ENCODE measurements at places on chromosomes 2 and 18.

GRCh38 chr2:22536133-22536532 lies 848.8 kb upstream of the KLHL29 start:
- DNase-seq, result no peak

DNA sequence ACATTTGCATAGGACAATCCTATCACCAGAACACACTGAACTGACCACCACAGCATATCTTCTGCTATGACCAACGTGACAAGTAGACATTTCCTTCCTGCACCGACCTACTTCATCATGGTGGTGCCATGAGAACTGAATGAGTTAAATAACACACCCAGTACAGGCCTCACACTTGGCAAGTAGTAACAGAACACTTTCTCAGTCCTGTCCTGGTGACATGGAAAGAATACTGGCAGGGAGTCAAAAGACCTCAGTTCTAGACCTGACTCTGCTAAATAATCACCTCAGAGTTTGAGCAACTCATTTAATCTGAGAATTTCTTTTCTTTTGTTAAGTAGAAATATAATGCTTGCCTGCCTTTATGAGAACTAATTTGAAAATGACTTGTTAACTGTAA lies 186.3 kb upstream of the SMAD7 start:
- no peak for DNase-seq

- no peak for DNase-seq
These were observed 4.0 kb downstream of the C2orf74 start for GRCh38 chr2:61165946-61166345.

DNA sequence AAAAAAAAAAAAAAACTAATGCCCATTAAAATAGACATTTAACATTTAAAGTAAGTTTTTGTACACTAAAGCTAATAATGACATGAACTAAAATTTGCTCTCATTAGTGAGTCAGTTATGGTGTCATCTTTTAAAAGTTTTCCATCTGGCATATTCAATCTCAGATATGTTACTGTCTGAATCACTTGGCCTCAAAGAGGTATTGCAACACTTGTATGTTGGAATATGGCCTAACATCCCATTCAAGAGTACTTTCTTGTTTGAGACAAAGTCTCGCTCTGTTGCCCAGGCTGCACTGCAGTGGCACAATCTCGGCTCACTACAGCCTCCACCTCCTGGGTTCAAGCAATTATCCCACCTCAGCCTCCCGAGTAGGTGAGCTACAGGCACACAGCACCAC lies 169.7 kb downstream of the TMEM163 start:
- no peak for DNase-seq

DNA sequence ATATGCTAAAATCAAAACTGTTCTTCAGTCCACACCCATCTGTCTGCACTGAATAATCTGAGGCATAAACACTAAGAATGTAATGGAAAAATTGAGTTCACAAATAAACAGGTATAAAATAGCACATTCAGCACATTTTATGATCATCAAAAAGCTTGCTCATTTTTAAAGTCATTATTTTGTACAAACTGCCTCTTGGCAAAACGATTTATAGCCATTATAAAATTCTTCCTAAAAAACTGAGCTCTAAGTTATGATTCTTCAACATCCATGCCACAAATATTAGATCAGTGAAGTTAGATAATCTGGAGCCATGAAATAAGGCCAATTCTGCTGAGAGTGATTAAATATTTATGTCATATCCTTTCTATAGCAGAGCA lies 233.5 kb downstream of the DYM start:
- no peak for DNase-seq

DNA sequence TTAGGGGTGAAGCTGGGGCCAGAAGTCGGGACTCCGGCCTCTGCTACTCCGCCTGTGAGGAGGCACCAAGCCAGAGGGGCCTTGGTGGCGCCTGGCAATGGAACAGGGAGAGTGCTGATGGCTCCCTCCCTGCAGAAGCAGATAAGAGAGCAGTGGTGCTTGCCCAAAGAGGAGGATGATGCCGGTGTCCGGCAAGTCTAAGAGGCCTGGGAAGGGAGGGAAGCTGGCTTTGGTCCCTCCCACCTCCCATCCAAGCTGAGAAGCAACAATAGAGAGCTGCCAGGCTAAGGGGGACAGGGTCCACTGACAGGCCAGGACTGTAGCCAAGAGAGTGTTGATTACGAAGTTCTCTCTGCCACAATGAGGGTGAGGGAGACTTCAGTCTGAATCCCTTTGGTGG lies 479.5 kb downstream of the TNS1 start:
- no peak for DNase-seq

DNA sequence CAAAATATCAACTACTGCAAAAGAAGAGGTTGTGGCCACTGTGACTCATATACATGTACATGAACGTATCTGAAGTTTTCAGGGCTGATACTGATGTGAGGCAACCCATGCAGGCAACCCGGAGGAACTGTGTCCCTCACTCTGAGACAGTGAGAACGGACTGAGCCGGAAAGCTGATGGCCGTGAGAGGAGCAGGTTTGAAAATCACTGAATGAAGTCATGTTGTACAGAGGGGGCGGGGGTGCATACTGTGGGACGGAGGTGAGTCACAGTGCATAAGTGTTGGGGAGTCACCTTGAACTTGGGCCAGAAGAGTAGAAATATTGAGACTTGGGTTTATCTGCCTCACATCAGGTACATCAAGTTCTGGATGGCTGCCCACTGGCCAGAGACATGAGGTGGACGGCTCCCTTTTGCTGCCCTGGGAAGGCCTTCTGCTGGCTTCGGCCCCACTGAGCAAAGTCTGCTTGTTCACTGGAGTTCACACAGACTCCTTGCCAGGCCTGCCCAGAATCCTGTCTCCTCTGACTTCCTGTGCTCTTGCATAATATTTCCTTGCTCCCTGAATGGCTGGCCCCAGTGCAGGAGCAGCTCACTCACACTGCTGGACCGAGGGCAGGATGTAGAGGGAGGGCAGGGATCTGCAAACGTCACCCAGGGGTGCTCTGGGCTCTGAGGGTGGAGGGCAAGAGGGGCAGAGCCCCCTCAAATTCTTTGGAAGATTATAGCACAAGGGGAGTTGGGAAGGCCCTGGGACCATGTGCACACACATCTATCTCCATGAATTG lies 18.1 kb downstream of the EPAS1 start:
- DNase-seq, result no peak
